ENCODE measurements at places on chromosomes 1 and 21. TPM values are rescaled to one million over a fixed set of nuclear protein-coding genes. Genes with fewer than 3 reads are reported as not detected.
A peak's percentile ranks its signal among the peaks of the same experiment; 100 is the strongest.

DNA sequence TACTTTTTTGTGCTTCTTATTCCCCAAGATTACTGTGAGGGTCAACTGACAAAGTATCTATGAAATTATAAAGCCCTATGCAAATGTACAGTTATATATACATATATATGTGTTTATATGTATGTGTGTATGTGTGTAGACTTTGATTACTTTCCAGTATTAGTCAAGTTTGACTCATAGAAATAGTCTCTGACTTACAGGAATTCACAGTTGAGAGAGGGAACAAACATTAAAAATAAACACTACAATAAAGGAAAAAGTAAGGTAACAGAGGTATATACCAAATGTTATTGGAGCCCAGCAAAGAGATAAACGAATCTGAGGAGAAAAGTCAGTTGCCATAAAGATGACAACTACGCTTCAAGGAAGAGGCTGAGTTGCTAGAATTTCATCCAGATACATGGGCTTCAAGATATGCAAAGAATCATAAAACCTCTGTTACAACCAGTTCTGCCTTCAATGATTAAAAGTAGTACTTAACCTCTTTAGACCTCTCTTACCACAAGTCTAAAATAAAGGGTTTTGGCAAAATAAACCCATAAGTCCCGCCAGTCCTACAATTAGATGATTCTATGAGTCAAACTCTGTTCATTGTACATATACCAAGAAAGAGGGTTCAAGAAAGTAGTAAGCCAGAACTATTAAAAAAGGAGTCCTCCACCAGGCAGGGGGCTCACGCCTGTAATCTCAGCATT is 7.2 kb downstream of the IFT25 start:
- no peak overlapping the region for H3K4me3 ChIP-seq
- H3K4me1 ChIP-seq = peaks cover 7% of the 10 kb centered on the region
- H3K27me3 ChIP-seq = no peaks in the 10 kb centered on the region
- no peaks in the 10 kb centered on the region for H3K36me3 ChIP-seq
- H3K27ac ChIP-seq = no peak overlapping the region

- DNase-seq = no peak
- no peak overlapping the region for H3K4me3 ChIP-seq
- H3K27me3 ChIP-seq = no peaks in the 10 kb centered on the region
- no peak overlapping the region for H3K27ac ChIP-seq
These were observed 235.1 kb upstream of the ST6GALNAC5 start for GRCh38 chr1:76632136-76632535.

GRCh38 chr1:71413441-71414175 is 332.8 kb upstream of the ZRANB2 start:
- H3K4me3 ChIP-seq = no peak overlapping the region
- H3K27ac ChIP-seq = no peak overlapping the region
- no peaks in the 10 kb centered on the region for H3K27me3 ChIP-seq
- no peak for DNase-seq

The ARHGAP29 gene
- total RNA-seq = 10.1 TPM

The OLIG2 gene
- not detected for total RNA-seq

GRCh38 chr1:179953974-179954492 is 577 bp upstream of the CEP350 start:
- DNase-seq = peak; percentile 61
- peaks cover 41% of the 10 kb centered on the region for H3K4me1 ChIP-seq
- H3K27me3 ChIP-seq = no peaks in the 10 kb centered on the region

The SMCP gene
- total RNA-seq = not detected

The ITLN2 gene
- total RNA-seq = not detected

GRCh38 chr1:3883194-3883925 is 16.7 kb downstream of the C1orf174 start:
- no peak overlapping the region for H3K4me3 ChIP-seq
- DNase-seq = no peak
- no peaks in the 10 kb centered on the region for H3K27me3 ChIP-seq
- no peaks in the 10 kb centered on the region for H3K36me3 ChIP-seq

DNA sequence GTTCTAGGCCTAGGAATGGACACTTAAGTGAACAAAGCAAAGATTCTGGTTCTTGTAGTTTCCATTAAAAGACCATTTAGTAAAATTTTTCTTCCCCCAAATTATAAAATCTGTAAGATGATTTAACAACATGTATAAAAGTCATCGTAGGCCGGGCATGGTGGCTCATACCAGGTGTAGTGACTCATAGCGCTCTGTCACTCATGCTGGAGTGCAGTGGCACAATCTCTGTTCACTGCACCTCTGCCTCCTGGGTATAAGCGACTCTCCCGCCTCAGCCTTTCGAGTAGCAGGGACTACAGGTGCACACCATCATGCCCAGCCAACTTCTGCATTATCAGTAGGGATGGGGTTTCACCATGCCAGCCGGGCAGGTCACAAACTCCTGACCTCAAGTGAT is 9.1 kb downstream of the ASPM start:
- H3K4me3 ChIP-seq = no peak overlapping the region
- H3K36me3 ChIP-seq = no peaks in the 10 kb centered on the region
- no peaks in the 10 kb centered on the region for H3K27me3 ChIP-seq
- DNase-seq = no peak

The HP1BP3 gene
- 211 TPM for total RNA-seq

DNA sequence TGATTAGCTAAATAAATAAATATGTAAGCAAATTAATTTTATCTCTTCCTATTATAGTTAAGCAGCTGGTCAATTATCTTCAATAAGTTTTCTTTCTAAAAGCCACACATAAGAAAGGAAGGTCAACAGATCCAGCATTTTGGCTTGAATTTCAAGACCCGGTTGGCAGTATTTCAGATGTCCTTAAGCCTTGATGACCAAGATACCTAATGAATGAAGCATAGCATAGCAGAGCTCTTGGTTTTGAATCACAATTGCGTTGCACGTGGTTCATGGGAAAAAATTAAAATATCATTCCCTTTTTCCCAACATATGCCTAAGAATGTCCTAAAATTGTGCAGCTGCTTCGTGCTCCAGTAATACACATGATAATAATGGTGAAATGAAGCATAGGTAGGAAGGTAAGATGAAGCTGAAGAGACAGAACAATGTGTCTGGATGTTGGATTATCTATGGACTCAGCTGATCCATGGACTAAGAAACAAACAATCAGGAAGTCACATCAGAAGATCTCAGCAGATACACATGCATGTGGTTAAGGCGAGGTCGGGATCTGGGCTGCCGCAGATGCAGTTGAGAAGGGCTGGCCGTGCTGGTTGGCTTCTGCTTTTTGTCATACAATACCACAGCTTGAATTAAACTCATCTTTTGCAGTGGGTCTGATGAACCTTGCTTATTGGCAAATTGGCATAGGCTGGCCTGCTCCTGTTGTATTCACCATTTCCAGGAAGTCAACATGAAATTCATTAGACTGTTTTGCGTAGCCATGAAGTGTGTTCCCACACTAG is 284.9 kb upstream of the RUNX1 start:
- H3K4me3 ChIP-seq = no peak overlapping the region
- peaks cover 5% of the 10 kb centered on the region for H3K27me3 ChIP-seq
- DNase-seq = peak; percentile 29
- no peak overlapping the region for H3K27ac ChIP-seq

The DPM3 gene
- total RNA-seq = 172 TPM

The UBXN10 gene
- total RNA-seq = 2.4 TPM

DNA sequence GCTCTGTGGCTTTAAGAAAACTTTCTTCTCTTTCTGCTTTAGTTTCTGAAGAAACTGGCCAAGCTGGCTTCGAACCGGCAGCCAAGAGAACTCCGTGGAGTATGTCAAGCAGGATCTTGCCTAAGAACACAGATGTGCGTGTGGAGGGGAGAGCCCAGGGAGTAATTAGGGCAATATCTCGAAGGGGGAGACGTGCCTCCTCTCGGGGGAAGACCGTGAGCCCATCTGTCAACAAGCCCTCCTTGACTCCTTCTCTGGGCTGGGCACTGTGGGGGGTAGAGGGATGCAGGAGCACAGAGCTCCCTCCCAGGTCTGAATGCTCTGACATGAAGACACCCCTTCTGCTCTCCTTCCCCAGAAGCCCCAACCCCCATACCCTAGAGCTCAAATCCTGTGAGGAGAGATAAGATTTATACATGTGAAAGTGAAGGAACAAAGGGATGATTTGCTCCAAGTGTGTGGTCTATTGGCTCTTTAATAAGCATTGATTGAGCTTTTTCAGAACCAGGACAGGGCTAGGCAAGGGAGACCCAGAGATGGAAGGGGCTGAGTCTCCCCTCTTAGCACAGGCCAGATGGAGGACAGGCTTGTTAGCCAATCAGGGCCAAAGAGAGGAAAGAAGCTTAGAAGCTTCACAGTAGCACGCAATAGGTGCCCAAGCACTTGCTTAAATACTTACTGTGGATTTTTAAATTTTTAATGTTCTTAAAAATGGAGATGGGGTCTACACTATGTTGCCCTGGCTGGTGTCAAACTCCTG is 37.5 kb downstream of the EDN2 start:
- no peaks in the 10 kb centered on the region for H3K27me3 ChIP-seq
- no peak overlapping the region for H3K27ac ChIP-seq
- DNase-seq = no peak
- H3K36me3 ChIP-seq = no peaks in the 10 kb centered on the region
- no peak overlapping the region for H3K4me3 ChIP-seq
- H3K4me1 ChIP-seq = no peaks in the 10 kb centered on the region

The WDR4 gene
- 19.3 TPM for total RNA-seq

DNA sequence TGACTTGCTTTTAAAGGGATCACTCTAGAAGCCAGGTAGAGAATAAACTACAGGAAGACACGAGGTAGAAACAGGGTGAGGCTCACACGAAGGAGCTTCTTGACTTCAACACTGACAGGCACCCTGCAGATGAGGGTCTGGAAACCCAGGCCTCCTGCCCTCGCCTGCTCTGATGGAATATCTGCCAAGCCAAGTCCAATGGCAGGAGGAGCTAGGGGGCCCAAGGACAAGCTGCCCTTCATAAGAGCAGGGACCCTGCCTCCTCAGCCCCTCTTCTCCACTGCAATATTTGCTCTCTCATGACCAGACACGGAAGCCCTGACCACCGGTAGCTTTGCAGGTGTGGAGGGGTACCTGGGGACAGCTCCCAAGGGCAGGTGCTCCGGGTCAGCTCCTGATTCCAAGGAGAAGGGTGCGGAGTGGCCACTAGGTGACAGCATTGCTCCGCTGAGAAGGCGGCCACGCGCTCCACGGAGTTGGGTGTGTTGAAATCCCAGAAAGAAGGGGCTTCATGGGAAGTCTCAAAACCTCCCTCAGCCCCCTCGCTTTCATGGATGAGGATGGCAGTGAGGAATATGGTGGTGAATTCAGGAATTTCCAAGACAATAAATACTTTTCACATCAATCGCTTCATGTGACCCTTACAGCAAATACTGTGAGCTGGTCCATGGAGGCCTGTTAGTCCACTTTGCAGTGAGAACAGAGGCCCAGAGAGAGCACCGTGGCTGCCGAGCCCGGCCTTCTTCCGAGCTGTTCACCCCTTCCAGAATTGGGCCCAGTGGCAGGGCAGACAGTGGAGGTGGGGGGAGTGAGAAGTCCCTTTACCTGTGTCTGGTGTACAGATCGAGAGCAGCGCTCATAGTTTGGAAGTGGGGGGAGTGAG is 33.2 kb upstream of the PAX7 start:
- no peak overlapping the region for H3K4me3 ChIP-seq
- H3K27me3 ChIP-seq = peaks cover 11% of the 10 kb centered on the region
- H3K36me3 ChIP-seq = no peaks in the 10 kb centered on the region
- H3K27ac ChIP-seq = no peak overlapping the region
- no peaks in the 10 kb centered on the region for H3K4me1 ChIP-seq

The KLF17 gene
- 0.78 TPM for total RNA-seq

DNA sequence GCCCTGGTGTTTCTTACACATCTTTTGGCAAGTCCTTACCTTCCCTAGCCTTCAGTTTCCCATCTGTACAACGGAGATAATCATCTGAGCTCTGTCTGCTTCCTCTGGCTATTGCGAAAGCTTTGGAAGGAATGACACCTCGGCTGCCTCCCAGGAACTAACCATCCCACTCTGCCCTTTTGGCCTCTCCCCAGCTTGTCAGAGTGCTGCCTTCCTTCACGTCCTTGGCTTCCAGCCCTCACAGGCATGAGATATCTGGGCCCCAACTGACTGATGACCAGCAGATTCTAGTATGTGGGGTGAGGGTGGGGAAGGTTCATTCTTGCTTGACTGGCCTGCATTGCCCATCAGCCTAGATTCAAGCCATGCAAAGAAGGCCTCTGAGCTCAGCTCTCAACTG is 253.1 kb upstream of the FGGY start:
- H3K27ac ChIP-seq = peak overlapping the region; percentile 9
- no peak overlapping the region for H3K4me3 ChIP-seq
- peak; percentile 93 for DNase-seq
- H3K36me3 ChIP-seq = no peaks in the 10 kb centered on the region
- H3K27me3 ChIP-seq = no peaks in the 10 kb centered on the region

DNA sequence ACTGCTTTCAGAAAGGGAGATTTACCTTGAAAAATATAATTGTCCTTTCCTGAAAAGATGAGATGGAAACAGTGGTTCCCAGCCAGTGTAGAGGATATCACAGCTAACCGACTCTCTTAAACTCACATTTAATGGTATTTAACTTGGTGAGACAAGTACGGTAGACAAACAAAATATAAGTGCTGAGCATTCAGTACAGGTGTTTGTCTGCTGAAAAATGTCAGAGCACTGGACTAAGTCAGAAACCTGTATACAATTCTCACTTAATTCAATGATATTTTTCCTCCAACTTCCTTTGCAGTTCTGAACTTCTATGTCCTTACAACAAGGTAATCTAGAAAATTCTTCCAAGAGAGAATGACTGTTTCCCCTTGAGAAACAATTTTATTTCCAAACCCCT is at the start of gene LCE1B:
LCE1B (plus strand) TSS at position 301 of the 400 bp plus-strand sequence. CDS start 476 bp downstream, outside the sequence.
- H3K4me3 ChIP-seq = no peak within 1 kb of the TSS
- no peak within 1 kb of the TSS for H3K27ac ChIP-seq

The PDE4B gene
- 14.9 TPM for total RNA-seq

The SEMA4A gene
- 0.30 TPM for total RNA-seq

- no peak for DNase-seq
- H3K27me3 ChIP-seq = peaks cover 6% of the 10 kb centered on the region
- H3K27ac ChIP-seq = no peak overlapping the region
- no peak overlapping the region for H3K4me3 ChIP-seq
- peaks cover 4% of the 10 kb centered on the region for H3K4me1 ChIP-seq
These were observed 3.2 kb downstream of the TFF3 start for GRCh38 chr21:42311816-42312625.

The OSBPL9 gene
- total RNA-seq = 86.1 TPM

GRCh38 chr1:162381383-162381782 is at the start of gene C1orf226:
TSS of gene C1orf226 (plus strand) at chr1:162381728. CDS start at chr1:162381902, 174 bp downstream.
- no peaks in the 10 kb centered on the region for H3K36me3 ChIP-seq
- no peak within 1 kb of the TSS for H3K27ac ChIP-seq
- H3K4me3 ChIP-seq = no peak within 1 kb of the TSS
- H3K27me3 ChIP-seq = no peaks in the 10 kb centered on the region
- no peaks in the 10 kb centered on the region for H3K4me1 ChIP-seq
